ENCODE measurements at places on chromosomes 2 and 18.

- no peak for DNase-seq
These were observed 476 bp downstream of the MSTN start for GRCh38 chr2:190062053-190062452.

DNA sequence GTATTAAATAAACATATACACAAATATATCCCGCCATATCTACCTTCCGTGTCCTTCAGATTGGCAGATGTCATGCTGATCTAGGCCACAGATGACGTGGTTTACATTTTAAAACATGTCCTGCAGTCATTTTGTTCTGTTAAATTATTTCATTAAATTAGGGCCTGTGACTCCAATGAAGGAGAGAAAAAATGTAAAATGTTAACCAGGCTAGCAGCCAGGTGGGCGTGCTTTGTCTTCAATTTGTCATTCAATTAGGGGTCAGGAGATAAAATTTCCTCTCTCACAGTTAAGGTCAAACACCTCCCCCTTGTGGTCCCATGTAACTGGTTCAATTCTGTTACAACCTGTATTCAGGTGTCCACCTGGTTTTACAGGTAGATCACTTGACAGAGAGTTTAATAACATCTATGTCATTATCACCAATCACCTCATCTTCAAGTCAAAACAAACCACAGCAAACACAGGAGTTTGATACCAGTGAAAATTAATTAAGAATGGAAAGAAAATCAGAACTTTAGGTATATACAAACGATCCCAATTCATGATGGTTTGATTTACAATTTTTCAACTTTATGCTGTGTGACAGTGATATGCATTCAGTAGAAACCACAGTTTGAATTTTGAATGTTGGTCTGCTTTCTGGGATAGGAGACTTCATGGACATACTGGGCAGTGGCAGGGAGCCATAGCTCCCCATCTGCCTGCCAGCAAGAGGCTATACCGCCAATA lies 339.4 kb downstream of the CMPK2 start:
- no peak for DNase-seq

DNA sequence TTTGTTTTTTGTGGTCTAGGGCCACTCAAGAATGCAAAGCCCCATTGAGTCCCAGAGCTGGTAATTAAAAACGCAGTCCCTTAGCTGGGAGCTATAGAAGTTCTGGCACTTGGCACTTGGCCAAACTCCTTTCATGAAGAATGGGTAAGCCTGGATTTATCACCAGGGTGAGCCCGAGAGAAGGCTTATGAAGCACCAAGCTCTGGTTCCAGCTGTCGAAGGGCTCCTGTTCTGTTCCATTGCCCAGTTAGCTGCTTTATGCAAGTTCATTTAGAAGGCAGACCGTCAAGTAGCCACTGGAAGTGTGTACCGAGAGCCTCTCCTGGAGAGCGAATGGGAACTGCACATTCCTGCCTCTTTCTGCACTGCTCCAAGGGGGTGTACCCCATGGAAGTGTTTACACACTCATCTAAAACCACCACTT lies 14.2 kb downstream of the ECEL1 start:
- DNase-seq, result no peak

DNA sequence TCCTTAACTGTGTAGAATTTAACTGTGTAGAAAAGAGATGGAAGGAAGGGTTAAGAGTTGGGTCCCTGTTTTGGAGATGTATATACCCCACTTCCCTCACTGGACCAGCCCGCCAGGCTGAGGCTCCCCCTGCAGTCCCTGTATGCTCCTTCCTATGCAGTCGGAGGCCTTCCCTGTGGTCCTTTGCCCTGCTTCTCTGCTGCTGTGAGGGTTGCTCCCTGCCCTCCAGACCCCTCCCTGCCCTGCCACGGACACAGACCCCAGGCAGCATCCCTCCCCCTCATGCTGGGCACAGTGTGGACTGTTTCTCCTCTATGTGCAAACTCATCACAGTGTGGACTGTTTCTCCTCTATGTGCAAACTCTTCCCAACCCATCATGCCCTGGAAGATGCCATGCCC lies 88.7 kb downstream of the TGOLN2 start:
- no peak for DNase-seq

GRCh38 chr2:161178756-161179155 lies 18.5 kb downstream of the TANK start:
- DNase-seq, result no peak

DNA sequence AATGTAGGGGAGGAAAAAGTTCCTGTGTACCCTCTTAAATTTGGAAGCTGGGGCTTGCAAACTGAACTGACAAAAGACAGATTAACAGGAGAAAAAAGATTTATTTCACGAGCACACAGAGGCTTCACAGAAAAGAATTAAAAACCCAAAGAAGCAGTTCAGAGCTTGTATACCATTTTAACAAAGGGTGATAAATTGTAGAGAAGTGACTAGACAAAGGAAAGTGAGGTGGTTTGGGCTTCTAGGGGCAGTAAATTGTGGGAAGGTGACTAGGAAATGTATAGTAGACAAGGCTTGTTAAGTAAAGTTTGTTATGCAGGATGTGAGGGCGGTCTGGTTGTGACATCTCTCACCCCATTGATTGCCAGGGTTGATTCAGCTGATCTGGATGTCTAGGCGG lies 53.5 kb upstream of the ZDBF2 start:
- no peak for DNase-seq

DNA sequence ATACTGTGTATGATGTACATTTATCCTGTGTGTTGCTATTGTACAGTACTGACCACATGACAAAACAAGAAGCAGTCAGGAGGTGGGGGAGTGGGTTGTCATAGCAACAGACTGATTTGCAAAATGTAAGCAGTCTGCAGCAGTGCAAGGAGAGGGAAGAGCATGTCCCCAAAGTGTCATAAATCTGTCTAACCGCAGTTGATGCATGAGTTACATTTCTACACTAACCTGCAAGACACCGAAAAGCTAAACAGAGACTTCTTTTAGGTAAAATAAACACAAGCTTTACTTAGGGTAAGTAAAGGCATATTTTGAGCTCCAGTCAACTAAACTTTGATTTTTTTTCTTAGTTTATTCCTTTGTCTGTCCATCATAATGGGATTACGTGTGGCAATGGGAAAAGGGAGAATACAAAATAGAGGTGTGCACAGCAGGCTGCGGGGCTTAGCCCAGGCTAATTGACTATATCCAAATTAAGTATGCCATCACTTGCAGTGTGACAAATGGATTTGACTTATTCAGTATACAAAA lies 134.5 kb downstream of the MEIS1 start:
- DNase-seq, result no peak

DNA sequence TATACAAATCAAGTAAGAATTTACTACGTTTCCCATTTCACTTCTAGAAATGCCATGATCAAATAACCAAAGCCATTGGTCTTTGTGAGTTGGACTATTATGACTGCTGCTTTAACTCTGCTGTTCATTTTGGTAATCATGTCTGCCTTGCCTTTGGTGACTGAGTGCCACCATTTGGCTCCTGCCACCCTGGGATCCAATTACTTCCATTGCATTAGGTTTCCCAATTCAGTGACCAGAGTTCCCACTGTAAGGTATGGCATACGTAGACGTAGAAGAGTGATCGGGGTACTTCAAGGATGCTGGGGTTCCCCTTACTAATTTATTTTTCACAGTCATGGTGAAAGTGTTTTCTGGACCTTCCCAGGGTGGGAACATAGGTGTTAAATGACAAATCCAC lies 90.1 kb downstream of the SPIRE1 start:
- no peak for DNase-seq

- no peak for DNase-seq
These were observed 109.1 kb upstream of the FBXO11 start for GRCh38 chr2:48015421-48015820.

- DNase-seq, result no peak
These were observed 643 bp downstream of the PLCL1 start for GRCh38 chr2:197804758-197805714.

DNA sequence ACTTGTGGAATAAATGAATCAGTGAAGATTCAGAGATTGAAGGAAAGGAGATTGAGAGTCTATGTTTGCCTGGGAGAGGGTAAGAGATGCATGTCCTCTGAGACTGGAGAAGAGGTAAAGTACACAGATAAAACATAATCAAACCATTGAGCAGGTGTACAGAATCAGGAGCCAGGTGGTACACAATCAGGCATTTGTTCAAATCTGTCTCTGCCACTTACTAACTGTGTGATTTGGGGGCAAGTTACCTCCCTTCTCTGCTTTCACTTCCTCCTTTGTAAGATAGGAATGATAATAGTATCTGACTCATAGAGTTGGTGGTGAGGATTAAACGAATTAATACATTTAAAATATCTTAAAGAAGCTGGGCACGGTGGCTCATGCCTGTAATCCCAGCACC lies 94.0 kb downstream of the CDK15 start:
- DNase-seq, result no peak

DNA sequence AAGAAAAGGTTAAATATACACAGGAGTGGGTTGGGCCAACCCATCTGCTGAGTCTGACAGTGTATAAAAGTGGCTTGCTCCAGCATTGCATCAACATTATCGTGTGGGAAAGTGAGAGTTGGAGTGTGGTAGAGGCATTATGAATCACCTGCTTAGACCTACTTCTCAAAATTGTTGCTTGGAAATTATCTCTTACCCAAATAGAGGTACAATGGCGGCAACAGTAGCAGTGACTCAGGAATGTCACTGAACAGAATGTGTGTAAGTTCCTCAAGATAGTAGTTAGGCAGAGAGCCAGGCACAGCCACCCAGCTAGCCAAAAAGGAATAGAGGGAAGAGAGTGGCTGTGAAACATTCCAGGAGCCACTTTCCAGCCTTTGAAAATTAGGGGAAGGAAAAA lies 616.0 kb downstream of the NUP35 start:
- no peak for DNase-seq

DNA sequence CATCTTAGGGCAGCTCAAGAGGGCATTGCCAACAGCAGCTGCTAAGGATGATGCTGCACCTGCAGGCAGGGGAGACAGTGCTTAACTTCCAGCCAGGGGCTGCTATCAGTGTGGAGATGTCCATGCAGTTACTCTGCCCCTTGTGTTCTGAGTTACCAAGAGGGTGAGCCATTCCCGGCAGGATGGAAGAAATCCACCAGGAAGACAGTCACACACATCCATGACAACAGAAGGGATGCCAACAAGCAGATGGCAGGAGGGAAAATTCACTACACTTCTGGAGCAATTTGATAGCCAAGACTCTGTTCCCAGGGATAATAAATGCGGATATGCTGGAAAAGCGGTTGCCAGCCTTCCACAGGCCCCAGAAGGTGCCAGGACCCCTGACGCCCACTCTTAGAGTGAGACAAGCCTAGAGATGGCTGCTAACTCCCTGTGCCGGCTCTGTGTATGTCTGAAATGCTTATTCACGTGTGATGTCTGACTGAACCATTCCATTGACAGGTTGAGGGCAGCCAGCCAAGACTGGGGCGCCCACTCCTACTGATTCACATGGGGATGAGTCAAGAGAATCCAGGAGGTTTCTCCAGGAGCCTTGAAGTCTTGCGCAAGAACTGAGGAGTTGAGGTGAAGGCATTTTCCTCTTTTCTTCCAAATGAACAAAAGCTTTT lies 24.5 kb downstream of the LOXHD1 start:
- DNase-seq, result no peak

DNA sequence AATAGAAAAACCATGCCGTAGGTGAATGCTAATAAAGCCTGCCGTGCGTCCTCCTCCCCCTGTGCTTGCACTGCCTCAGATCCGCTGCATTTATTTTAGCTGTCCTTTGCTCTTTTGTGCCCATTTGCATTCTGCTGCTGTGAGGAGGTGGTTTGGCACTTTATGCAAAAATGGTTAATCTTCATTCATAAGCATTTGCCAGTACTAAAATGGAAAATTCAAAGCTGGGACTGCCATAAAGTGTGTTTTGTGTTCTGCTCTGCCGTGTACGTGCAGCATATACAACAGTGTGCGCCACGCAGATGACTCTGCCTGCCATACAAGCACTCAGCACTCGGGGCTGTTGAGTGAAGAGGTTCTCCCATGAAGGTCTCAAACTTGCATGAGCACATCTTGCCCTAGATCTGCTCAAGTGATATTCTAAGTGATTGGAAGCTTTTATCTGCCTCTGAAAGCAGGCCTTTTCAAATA lies 73.6 kb downstream of the SPATS2L start:
- DNase-seq, result no peak
